ENCODE measurements at places on chromosomes 12 and 14.

GRCh38 chr12:91381309-91381804, 198.7 kb upstream of the DCN start:
- DNase-seq: peak; percentile 94

GRCh38 chr12:12804432-12804886, 8.7 kb upstream of the DDX47 start:
- no peak for DNase-seq

DNA sequence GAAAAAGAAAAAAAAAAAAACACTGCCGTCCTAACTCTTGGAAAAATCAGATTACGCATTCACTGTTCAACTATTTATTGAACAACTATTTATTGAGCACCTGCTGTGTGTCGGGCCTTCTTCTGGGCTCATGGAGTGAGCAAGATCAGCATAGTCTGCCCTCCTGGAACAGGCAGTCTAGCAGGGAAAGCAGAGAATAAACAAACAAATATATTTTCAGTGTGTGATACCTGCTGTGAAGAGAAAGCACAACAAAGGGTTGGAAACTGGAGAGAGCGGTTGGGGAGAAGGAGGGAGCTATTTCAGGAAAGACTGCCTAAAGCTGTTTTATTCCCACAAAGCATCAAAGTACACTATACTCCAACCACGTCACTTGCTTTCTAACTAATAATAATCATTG, 10.8 kb downstream of the PROX2 start:
- no peak for DNase-seq

DNA sequence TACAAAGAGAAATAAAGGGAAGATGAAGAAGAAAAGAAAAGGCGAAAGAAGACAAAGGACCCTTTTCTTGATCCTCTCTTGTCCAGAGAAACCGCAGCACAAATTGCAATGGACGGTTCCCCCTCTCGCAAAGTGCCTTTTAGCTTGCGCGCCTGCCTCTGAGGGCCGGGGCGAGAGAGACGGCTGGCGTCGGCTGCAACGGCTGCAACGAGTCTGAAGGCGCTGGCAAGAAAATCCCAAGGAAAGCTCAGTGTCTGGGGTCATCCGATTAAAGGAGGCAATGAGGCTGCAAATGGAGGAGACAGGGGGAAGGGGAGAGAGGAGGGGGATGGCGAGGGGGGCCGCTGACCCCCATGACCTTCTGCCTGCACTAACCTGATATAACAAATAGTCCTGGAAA, 671.5 kb downstream of the MED13L start:
- no peak for DNase-seq

GRCh38 chr12:54988402-54989054, 4.0 kb upstream of the TESPA1 start:
- DNase-seq: peak; percentile 52

DNA sequence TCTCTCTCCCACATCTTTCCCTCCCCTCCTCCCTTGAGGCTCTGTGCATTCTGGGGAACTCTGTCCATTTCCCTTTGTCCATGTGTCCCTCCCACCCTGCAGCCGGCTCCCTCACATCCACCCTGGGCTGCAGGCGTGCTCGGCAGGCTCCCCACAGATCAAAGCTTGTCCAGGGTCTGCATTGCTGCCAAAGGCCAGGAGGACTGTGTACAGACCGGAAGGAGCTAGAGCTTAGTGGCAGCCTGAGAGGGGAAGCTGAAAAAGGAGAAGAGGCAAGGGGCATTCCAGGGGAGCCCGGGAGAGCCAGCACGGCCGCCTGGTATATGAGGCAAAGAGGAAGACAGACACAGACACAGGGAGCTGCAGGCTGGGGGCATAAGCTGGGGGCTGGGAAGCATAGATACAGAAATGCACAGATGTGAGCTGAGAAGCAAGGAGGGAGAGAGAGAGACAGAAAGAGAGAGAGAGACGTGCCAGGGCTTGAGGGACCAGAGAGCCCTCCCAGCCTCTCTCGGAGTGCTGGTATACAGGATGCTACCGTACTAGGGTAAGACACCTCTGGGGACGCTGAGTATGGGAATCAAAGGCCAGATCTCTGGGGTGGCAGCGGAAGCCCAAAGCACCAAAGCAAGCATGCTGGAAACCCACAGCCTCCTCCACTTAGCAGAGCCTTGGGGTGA, 3.3 kb downstream of the CD4 start:
- peak; percentile 40 for DNase-seq

- no peak for DNase-seq
Measured at GRCh38 chr14:95699412-95699811, 13.2 kb downstream of the TCL1B start.

DNA sequence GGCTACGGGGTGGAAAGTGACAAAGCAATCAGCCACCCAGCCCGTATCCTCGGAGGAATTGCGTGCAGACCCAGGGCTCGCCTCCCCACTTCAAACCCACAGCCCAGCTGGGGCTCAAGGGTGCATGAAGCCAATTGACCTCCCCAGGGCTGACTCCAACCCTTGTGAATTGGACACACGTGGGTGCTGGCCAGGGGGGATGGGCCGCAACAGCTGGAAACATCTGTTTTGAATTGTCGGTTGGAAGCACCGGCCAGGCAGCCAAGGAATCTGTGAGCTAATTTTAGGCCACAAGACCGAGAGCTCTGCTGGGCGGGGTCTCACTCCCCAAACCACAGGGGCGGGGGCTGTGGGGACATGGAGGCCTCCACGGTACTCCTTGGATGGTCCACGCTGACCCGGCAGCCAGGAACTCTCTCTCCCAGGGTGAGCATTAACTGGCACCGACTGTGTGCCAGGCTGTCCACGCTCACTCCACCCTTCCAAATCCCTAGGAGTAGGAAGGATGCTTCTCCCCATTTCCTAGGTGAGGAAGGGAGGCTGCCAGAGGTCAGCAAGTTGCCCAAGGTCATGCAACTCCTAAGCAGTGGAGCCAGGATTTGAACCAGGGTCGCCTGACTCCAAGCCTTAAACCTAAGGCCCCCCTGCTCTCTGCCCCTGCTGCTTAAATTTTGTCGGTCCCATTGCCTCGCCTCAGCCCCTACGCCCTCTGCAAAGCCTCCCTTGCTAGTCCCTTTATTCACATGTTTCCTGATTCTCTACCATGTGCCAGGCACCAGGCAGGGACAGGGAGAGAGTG, 11.9 kb upstream of the TMEM119 start:
- DNase-seq: peak; percentile 34

DNA sequence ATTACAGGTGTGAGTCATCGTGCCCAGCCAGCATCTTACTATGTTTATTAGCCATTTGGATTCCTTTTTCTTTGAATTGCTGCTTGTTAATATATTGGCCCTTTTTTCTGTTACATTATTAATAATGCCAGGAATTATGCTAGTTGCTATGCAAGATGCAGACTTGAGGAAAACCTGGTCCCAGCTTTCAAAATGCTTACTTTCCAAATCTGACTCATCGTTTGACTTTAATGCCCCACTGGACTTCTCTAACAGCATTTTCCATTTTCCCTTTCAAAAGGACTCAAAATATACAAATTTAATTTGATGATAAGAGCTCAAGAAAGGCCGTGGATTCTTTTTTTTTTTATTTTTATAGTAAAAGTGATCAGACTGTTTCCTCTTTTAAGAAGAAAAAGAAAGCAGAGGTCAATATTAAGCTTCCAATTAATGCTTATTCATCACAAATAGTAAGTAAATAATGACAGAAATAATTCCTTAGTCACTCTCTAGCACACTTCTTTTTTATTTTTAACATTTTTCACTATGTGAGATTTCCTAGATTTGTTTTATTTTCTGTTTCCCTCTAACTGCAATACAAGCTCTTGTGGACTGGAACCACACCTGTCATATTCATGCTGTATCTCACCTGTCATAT, 146.1 kb upstream of the FGD4 start:
- DNase-seq: no peak

GRCh38 chr12:15534874-15535273, 212.6 kb downstream of the PTPRO start:
- DNase-seq: no peak

- no peak for DNase-seq
Measured at GRCh38 chr12:79883216-79883615, 51.7 kb downstream of the PPP1R12A start.

- no peak for DNase-seq
Measured at GRCh38 chr14:64474041-64474440, 8.7 kb downstream of the AKAP5 start.

GRCh38 chr12:19926266-19926665, 442.1 kb upstream of the PDE3A start:
- DNase-seq: no peak

GRCh38 chr14:30813216-30813615, 61.1 kb upstream of the COCH start:
- DNase-seq: no peak

DNA sequence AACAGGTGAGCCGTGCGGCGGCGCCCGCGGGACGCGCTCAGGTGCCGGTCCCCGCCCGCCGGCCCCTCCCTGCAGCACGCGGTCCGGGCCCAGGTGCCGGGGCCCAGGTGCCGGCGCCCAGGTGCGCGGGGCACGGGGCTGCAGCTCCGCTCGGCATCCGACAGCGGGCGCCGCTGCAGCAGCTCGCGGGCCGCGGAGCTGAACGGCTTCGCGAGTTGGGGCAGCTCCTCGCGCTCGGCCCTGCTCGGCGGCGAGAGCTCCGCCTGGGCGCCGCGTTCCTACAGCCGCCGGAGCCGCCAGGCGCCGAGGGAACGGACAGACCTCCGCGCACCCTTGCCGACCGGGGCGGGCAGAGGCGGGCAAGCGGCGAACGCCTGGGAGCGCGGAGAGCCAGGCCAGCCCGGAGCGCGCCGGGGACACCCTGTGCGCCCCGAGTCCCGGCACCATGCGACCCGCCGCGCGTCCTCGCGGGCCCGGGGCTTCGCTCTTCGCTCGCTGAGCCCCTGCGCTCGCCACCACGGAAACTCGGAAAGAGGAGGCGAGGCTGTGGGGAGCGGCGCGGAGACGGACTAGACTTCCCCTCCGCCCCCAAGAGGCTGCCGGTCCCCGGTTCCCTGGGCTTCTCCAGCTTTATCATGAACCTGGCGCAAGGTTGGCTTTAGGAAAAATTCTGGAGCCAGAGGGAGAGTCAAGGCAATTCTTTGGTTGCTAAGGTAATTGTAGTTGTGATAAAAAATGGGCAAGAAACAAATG, at the start of gene RGS6:
RGS6 (plus strand) TSS at position 201 of the 753 bp plus-strand sequence.
- DNase-seq: peak; percentile 16

DNA sequence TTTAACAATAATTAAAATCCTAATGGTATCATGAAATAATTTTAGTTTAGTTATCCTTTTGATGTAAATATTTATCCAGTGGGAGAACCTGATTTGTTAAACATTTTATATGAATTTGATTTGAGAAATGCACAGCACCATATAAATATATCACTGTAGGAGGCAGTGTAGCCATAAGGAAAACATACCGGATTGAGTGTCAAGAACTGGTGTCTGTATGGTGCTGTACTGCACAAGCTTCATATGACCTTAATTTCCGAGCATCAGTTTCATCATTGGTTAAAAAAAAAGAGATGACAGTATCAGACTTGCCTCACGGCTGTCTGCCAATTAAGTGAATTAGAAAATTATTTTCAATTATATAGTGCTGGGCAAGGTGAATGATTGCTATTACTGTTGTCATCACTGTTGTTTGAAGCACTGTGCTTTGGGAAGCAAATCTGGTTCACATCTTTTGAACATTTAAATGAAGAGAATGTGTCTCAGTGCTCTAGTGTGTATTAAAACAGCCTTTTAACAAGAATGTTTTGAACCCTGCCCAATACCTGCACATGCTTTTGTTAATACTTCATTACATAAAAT, 72.1 kb downstream of the TMTC2 start:
- peak; percentile 23 for DNase-seq

DNA sequence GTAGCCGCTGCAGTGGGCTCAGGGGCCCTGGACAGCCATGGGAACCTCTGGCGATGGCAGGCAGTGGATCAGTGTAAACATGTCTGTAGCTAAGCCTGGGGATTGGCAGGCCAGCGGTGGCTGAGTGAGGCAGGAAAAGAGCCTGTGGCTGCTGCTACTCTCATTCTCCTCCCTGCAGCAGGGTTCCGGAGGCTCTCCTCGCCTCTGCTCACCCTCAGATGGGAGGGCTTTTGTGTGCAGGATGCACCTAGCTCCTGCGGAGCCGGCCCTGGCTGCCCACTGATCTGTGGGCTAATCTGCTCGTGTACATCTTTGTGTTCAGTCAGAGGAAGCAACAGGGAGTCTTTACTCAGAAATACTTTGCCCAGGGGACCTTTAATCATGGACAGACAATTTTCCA, 59.5 kb downstream of the GALNT8 start:
- no peak for DNase-seq

- DNase-seq: peak; percentile 21
Measured at GRCh38 chr12:4506870-4507269, 31.8 kb upstream of the RAD51AP1 start.

DNA sequence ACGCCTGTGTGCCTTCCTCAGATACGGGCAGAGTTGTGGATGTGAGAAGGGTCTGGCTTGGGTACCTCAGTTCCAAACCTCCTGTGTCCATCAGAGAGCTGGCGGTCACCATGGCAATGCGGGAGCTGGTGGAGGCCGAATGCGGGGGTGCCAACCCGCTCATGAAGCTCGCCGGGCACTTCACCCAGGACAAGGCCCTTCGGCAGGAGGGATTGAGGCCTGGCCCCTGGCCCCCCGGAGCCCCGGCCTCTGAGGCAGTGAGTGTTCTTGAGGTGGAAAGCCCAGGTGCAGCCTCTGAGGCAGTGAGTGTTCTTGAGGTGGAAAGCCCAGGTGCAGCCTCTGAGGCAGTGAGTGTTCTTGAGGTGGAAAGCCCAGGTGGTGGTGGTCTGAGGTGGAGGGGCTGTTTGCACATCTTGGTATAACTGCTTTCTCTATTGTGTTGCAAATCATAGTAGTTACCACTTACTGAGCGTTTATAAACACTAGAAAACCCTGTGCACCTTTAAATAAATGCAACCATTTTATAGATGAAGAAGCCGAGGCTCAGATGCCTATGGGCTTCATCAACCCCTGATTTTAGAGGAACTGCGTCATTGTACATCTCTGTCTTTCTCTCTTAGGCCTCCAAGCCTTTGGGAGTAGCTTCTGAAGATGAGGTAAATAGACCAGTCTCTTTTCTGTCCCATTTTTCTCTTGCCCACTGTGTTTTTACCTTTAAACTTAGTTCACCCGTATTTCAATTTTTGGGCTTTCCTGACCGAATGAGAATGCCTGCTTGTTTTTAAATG, 976 bp downstream of the PEX5 start:
- DNase-seq: peak; percentile 21
